CD4-positive, alpha-beta memory T cell (primary cell): ENCODE measurements at places on chromosomes 4 and X. TPM values are rescaled to one million over a fixed set of nuclear protein-coding genes. Genes with fewer than 3 reads are reported as not detected.

TCEAL3 gene
- 5.7 TPM for total RNA-seq

SHROOM4 gene
- not detected for total RNA-seq

- DNase-seq, result no peak
- H3K36me3 ChIP-seq, result no peaks in the 10 kb centered on the region
Observed at GRCh38 chr4:7559741-7560395, 125.1 kb upstream of the PSAPL1 start.

DNA sequence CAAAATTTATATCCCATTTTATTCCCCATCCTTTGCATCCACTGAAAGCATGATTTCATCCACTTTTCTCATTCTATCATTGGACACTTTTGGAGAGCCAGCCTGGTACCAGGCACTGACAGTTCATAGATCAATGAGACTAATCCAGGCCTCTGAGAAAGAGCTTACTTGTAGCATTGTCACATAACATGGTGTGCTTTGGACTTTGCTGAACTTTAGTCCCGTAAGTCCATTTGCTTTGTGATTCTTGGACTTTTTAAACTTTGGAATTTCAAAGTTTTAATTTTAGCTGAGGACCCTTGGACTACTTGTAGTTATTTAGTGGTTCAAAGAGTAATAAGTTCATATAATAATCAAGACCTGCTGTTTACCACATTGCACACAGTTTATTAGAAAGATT lies 11.5 kb downstream of the LIAS start:
- H3K4me3 ChIP-seq, result no peak overlapping the region
- H3K36me3 ChIP-seq, result peaks cover 10% of the 10 kb centered on the region
- no peak overlapping the region for H3K27ac ChIP-seq
- no peak for DNase-seq

- no peak overlapping the region for H3K27ac ChIP-seq
- H3K4me3 ChIP-seq, result no peak overlapping the region
- H3K4me1 ChIP-seq, result no peaks in the 10 kb centered on the region
Observed at GRCh38 chr4:84378356-84378755, 120.7 kb downstream of the NKX6-1 start.

DNA sequence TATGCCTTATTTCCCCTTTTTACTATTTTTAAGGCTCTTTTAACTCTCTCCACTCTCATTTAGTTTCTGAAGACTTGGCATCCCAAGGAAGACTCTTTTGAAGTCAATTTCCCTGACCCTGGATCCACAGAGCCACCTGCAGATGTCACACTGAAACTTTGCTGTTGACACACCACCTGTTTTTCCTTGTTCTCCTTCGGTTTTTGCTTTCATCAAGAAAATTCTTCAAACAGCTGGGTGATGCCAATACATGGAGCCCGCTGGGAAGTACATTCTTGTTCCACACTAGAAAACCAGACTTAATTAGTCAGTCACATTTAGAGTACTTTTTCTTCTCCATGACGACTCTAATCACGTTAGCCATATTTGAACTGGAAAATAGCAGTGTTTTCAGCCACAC lies 293.9 kb downstream of the PDGFC start:
- no peak for DNase-seq
- H3K36me3 ChIP-seq, result no peaks in the 10 kb centered on the region
- H3K27ac ChIP-seq, result no peak overlapping the region
- H3K4me3 ChIP-seq, result no peak overlapping the region
- H3K4me1 ChIP-seq, result no peaks in the 10 kb centered on the region

- no peaks in the 10 kb centered on the region for H3K27me3 ChIP-seq
- DNase-seq, result no peak
- H3K36me3 ChIP-seq, result no peaks in the 10 kb centered on the region
- H3K27ac ChIP-seq, result no peak overlapping the region
- H3K4me3 ChIP-seq, result no peak overlapping the region
Observed at GRCh38 chr4:8840006-8840793, 31.4 kb downstream of the HMX1 start.

VEGFD gene
- total RNA-seq, result 0.15 TPM

DNA sequence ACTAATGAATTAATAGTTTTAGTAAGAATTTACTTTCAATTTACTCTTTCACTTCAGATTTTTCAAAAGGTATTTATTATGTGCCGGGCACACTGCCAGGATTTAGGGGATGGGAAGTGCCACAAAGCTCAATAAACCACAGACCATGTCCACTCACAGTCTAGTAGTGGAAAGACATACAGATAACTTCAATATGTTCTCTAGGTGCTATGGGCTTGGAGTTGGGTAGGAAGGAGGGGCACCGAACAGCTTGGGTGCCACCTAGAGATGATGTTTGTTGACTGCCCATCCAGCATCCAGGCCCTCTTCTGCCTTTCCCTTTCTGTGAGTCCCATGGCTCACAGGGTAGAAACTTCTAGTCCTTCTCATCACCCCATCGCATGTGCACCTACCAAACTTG lies 17.8 kb downstream of the MFAP3L start:
- no peak overlapping the region for H3K4me3 ChIP-seq
- no peak for DNase-seq
- no peaks in the 10 kb centered on the region for H3K36me3 ChIP-seq
- no peaks in the 10 kb centered on the region for H3K4me1 ChIP-seq

EGF gene
- total RNA-seq, result not detected

GRCh38 chr4:108425988-108426387 lies 194.4 kb upstream of the RPL34 start:
- H3K27ac ChIP-seq, result no peak overlapping the region
- no peak overlapping the region for H3K4me3 ChIP-seq
- no peak for DNase-seq
- H3K36me3 ChIP-seq, result no peaks in the 10 kb centered on the region
- no peaks in the 10 kb centered on the region for H3K27me3 ChIP-seq

- no peaks in the 10 kb centered on the region for H3K27me3 ChIP-seq
- H3K36me3 ChIP-seq, result no peaks in the 10 kb centered on the region
- H3K27ac ChIP-seq, result no peak overlapping the region
- no peaks in the 10 kb centered on the region for H3K4me1 ChIP-seq
- H3K4me3 ChIP-seq, result no peak overlapping the region
- no peak for DNase-seq
Observed at GRCh38 chrX:39716802-39717540, 380.8 kb downstream of the BCOR start.

- no peak overlapping the region for H3K27ac ChIP-seq
- no peak overlapping the region for H3K4me3 ChIP-seq
- DNase-seq, result no peak
- H3K4me1 ChIP-seq, result peaks cover 96% of the 10 kb centered on the region
Observed at GRCh38 chr4:108146819-108147218, 21.9 kb downstream of the LEF1 start.

DNA sequence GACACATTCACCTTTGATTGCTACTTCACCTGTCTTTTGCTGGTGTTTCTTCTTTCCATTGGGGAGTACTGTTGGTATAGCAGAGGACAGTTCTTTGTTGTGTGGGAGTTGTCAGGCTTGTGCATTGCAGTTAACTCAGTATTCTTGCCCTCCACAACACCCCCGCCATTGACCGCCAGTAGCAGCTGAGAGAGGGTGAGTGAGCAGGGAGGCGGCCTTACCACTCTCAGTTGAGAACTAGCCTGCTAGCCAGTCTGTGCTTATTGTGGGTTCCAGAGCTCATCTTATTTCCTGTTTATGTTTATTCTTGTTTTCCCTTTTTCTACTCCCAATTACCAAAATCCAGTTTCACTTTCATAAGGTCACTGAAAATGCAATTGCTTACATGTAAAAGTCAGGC lies 52.2 kb downstream of the STIM2 start:
- H3K27ac ChIP-seq, result no peak overlapping the region
- H3K36me3 ChIP-seq, result no peaks in the 10 kb centered on the region
- H3K4me1 ChIP-seq, result peaks cover 54% of the 10 kb centered on the region
- no peak for DNase-seq
- H3K27me3 ChIP-seq, result no peaks in the 10 kb centered on the region
- H3K4me3 ChIP-seq, result no peak overlapping the region

GRCh38 chrX:53798281-53798680 lies 111.8 kb upstream of the HUWE1 start:
- H3K4me3 ChIP-seq, result no peak overlapping the region

SOX3 gene
- not detected for total RNA-seq

DNA sequence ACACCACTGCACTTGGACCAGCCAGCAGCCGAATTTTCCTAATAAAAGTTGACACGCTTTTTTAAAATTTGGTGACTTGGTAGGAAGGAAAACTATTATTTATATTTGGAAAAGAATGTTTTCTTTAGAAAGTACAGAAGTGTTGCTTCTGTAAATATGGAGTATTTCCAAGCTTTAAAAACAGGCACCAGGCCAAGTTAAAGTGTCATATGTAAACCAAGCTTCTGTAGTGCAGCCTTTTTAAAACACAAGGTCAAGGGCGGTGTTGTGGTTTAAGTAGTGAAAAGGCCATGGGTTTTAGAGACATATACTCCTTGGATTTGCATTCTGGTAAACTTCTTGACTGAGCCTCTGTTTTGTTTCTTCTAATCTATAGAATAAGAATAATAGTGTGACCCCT lies 62.7 kb downstream of the TRIM2 start:
- no peak overlapping the region for H3K4me3 ChIP-seq
- no peak for DNase-seq
- peaks cover 5% of the 10 kb centered on the region for H3K4me1 ChIP-seq
- H3K27me3 ChIP-seq, result no peaks in the 10 kb centered on the region

KCNIP4 gene
- not detected for total RNA-seq

CYTL1 gene
- total RNA-seq, result not detected

PRDM8 gene
- total RNA-seq, result 19.8 TPM

DNA sequence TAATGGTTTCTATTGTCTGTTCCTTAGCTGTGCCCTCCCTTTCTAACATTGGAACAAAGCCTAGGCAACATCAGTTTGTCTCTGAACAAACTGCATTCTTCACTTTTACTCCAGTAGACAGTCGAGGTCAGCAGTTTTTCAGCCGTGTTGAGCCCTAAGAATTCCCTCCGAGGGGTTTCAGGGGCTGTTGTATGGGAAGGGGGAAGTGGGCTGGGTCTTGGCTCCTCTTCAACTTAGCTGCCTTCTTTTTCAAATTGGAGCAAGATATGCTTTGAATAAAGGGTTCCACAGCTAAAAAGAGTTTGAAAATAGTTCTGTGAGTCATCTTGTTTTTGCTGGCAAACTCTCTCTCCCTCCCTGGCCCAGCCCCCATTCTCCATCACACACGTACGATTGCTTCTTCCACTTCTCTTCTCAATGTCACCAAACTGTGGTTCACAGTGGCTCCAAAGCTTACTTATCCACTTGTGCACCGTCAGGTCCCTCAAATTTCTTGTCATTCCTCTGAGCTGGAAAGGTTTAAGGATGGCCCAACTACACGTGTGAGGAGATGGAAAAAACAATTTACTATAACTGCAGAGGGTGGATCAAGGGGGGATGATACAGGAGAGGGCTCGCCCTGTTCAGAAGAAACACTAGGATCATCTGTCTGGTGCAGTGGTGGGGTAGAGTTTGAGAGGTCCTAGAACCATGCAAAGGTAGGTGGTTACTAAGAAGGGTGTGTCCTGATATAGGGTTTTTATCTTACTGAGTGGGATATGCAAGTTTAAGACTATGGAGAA lies 9.2 kb upstream of the MAML3 start:
- no peaks in the 10 kb centered on the region for H3K4me1 ChIP-seq
- no peak for DNase-seq

- no peaks in the 10 kb centered on the region for H3K4me1 ChIP-seq
- DNase-seq, result no peak
- no peak overlapping the region for H3K27ac ChIP-seq
- no peaks in the 10 kb centered on the region for H3K27me3 ChIP-seq
- no peak overlapping the region for H3K4me3 ChIP-seq
Observed at GRCh38 chr4:106080376-106080775, 185.1 kb downstream of the NPNT start.

DNA sequence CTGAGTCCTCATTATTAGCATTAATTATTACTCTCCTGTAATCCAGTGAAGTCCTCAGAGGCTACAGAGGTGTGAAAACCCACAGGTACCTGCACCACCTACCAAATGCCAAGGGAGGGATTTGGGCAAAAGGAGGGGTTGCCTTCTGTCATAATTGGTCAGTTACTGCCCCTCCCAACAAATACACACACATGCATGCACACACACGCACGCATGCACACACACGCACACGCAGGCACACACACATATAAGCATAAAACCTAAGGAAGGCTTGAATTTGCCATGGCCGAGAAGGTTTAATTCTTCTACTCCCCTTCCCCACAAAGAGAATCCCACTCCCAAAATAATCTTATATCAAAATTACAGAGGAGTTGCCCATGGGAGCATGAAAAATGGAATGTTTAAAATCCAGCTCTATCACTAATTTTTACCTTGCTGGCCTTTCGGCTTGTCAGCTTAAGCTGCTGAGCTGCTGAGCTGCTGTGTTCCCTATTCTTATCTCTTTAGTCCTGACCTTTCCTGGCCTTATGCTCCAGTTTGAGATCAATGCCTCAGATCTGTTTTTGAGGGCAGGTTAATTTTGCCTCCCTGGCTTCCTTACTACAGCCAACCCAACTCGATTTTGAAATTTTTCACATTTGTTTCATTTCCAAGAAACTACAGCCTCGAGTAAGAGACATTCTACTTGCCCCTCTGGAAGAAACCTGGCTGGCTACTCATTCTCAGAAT lies 95.0 kb downstream of the CAMK2D start:
- no peak overlapping the region for H3K4me3 ChIP-seq
- no peaks in the 10 kb centered on the region for H3K27me3 ChIP-seq
- H3K27ac ChIP-seq, result no peak overlapping the region
- no peaks in the 10 kb centered on the region for H3K36me3 ChIP-seq
- DNase-seq, result no peak
- no peaks in the 10 kb centered on the region for H3K4me1 ChIP-seq

POU4F2 gene
- total RNA-seq, result not detected

RIBC1 gene
- total RNA-seq, result 1.2 TPM

NSG1 gene
- 74.9 TPM for total RNA-seq

DACH2 gene
- not detected for total RNA-seq

PSAPL1 gene
- not detected for total RNA-seq

- no peak overlapping the region for H3K4me3 ChIP-seq
- no peaks in the 10 kb centered on the region for H3K36me3 ChIP-seq
- no peak overlapping the region for H3K27ac ChIP-seq
- DNase-seq, result no peak
- H3K27me3 ChIP-seq, result no peaks in the 10 kb centered on the region
- peaks cover 34% of the 10 kb centered on the region for H3K4me1 ChIP-seq
Observed at GRCh38 chrX:42955349-42955748, 177.4 kb upstream of the PPP1R2C start.

AKAP14 gene
- not detected for total RNA-seq

DNA sequence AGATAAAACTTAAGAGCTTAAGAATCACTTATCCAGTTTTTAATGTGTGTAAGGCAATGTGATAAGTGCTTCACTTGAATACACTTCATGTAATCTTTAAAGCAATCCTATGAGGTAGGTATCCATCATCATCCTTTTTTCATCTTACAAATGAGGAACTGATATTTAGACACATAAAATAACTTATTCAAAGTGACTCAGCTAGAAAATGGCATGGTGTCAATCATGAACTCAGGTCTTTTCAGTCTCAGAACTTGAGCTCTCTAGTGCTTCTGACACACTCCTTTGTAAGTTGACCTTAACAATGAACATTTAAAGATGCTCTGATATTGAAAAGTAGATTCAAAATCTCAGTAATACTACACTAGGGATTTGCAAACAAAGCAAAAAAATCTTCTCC lies 224.8 kb upstream of the TEX13C start:
- no peak for DNase-seq
- no peak overlapping the region for H3K4me3 ChIP-seq
- H3K36me3 ChIP-seq, result no peaks in the 10 kb centered on the region
- no peaks in the 10 kb centered on the region for H3K27me3 ChIP-seq
- no peak overlapping the region for H3K27ac ChIP-seq
- H3K4me1 ChIP-seq, result no peaks in the 10 kb centered on the region
